Inflammatory macrophage (primary cell): ENCODE measurements at places on chromosomes 3 and 15.

DNA sequence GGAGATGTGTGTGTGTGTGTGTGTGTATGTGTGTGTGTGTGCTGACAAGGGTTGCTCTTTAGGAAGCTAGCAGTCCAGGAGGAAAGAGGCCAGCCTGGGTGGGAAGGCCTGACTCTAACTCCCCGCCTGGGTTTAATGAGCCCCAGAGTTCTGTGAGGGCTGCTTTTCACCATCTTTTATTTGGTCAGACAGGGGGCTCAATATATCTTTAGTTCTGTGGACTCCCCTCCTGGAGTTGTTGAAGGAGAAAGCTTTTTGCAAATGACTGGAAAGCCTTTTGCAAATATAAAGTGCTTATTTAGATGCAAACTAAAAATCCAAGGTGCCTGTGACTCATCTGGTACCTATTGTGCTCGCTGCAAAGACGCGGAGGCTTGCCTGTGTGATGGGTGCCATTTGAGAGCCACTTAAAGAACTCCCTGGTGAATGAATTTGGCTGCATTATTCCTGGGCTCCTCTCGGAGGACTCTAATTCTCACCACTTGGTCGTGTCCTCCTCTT lies 24.5 kb downstream of the DRD3 start:
- no peak for DNase-seq

DNA sequence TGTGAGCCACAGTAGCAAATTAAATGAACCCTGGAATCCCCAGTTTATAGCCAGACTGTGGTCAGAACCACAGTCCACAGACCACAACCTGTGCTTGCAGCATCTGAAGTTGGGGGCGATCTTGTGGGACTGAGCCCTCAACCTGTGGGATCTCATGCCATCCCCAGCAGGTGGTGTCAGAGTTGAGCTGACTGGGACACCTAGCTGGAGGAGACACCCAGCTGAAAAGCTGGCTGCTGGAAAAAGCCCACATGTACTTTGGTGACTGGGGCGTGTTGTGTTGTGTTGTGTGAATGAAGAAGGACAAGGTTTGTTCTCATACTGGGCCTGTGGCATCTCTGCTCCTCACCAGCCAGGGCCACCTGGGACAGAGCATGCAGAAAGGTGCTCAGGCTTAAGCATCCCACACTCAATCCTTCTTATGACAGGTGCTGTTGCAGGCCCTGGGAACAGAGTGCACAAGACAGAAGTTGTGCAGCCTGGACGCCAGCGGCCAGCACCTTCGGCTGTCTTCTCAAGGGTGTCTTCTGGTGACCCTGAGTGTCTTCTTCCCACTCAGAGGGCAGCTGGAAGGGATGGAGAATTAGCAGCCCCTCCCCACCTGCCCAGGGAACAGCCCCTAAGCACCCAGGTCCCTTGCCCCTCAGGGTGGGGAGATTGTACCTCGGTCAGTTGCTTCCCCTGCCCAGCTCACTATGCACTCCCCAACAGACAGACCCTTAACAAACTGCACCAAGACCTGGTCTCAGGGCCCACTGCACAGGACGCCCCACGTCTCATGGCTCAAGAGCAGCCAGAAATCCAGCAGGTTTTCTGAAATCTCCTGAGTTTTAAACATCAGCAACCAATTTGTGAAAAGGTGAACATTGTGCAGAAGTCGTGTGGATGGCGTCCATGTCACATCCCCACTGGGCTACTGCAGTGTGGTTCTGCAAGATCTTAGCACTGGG lies 2.2 kb upstream of the UROC1 start:
- DNase-seq, result no peak

GRCh38 chr3:178325330-178325729 lies 210.9 kb upstream of the KCNMB2 start:
- no peak for DNase-seq

GRCh38 chr3:120145542-120146285 lies 51.5 kb upstream of the GSK3B start:
- DNase-seq, result peak; percentile 40

GRCh38 chr15:39584662-39585388 lies 3.9 kb downstream of the THBS1 start:
- DNase-seq, result no peak

DNA sequence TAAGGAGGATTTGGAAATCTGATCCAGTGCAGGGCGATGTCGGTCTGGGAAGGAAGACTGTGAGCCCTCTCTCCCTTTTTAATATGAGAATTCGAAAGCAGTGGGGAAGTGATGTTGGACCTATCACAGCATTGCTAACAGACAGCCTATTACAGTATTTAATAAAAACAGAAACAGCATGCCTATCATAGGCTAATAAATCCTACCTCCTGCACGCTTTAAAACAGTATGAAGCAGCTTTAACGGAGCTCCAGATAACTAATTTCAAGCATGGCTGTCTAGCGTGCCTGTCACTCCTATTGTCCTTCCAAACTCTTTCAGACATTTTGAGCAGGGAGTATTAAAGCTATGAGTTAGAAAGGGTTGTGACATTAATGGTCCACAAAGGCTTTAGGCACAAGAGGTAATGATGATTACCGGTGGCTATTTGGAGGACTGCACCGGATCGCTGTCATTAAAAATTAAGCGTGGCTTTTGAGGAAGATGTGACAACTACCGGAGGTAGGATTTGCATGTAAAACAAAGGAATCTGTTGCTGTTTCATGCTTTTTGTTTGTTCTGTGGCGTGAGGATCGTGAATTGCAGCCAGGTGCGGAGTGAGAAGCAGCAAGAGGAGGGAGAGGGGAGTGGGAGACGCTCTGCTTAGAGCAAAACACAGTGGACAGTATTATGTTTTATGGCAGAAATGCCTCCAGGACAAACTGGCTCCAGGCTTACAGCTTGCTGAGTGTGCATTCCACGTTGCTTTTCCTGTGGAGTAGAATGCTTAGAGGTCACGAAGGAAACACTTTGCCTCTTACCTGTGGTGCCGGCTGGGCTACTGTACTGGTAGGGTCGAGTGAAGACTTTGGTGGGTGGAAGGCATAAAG lies at the start of gene KCNMB2:
TSS of gene KCNMB2 (plus strand) at position 226 of the 869 bp plus-strand sequence.
- DNase-seq, result no peak

DNA sequence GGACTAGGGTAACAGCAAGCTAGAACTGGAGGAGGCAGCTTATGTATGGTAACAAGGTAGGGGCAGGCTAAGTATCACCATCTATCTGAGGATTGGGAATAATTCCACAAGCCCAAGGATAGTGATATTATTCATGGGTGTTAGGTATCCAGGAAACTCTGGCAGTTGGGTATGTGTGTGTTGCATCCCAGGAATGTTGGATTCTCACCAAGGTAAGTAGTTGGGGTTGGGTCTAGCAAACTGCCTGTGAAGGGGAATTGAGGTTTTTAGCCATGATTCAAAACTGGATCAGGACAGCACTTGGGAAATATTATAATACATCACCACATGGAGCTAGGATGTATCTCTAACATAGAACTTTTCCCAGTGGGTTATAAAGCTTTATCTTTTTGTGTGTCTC lies 626.4 kb upstream of the GOLIM4 start:
- no peak for DNase-seq

DNA sequence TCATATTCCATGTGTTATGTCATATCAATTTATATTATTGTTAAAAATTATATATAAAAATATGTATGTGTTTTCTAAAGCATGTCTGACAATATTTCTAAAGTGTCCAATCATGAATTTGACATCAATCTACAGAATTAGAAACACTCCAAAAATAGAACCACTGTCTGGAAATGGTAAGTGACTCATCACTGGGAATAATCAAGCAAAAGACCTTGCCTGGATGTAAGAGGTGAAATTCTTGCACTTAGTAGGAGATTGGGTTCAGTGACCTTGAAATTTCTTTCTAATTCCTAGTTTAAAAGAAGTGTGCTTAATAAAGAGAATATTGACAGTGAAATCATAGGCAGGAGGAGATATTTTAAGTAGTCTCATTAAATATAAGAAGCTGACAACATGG lies 188.8 kb downstream of the ZNF385D start:
- no peak for DNase-seq

DNA sequence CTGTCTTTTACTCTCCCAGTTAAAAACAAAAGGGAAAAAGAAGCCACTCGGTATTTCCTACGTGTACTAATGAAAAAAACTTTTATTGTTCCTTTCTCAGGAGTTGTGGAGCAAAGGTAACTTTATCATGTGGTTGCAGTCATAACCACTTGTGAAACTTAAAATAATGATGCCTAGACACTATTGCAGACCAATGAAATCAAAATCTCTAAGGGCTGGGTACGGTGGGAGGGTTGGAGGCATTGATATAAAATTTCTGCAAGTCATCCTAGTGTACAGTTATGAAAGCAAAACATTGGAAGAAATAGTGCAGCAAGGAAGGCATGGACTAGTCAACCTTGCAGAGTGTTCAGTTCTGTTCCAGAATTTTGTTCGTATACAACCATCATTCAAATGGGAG lies 808.8 kb downstream of the TUSC7 start:
- DNase-seq, result no peak

GRCh38 chr15:93865586-93865985 lies 365.8 kb upstream of the MCTP2 start:
- DNase-seq, result peak; percentile 61

- DNase-seq, result no peak
Observed at GRCh38 chr15:58676766-58677165, 72.7 kb downstream of the ADAM10 start.

DNA sequence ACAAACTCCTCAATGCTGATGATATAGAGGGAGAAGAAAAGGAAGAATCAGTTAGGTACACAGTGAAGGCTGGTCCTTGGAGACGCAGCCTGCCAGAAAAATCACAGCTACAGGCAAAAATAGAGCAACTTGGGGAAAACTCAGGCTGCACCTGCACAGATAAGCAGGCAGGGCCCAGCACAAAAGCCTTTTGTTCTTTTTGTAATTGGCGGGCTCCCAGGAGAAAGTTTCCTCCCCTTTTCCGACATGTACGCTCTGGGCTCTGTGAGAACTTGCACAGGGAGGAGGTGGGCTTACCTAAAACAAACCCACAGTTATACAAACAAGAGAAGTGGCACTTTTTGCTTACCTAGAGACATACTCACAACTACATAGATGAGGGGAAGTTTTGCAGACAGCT lies 813.4 kb upstream of the EPHA6 start:
- no peak for DNase-seq

GRCh38 chr3:73502609-73503583 lies 121.8 kb downstream of the PDZRN3 start:
- DNase-seq, result peak; percentile 46

DNA sequence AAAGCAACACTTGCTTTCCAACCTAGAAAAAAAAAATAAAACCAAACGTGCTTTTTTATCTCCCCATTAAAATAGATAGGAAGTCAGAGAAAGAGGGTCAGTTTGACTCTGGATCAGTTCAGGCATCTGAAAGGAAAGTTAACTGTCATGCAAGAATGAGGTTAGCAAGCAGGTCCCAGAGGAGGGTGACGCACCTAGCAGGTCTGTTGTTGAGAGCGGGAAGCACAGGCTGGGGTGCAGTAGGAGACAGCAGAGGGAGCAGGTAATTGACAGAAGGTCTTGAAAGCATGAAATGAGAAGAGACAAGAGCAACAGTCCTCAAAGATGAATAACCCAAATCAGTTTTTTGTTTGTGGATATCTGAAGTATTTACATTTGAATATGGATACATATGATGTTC lies 82.5 kb downstream of the ANO10 start:
- no peak for DNase-seq

GRCh38 chr3:153595186-153595815 lies 433.3 kb downstream of the RAP2B start:
- DNase-seq, result peak; percentile 43

- no peak for DNase-seq
Observed at GRCh38 chr3:194870394-194871110, 184.9 kb downstream of the FAM43A start.

GRCh38 chr15:41511331-41511898 lies 2.2 kb downstream of the LTK start:
- no peak for DNase-seq

- DNase-seq, result no peak
Observed at GRCh38 chr3:16060945-16061344, 113.5 kb upstream of the GALNT15 start.

DNA sequence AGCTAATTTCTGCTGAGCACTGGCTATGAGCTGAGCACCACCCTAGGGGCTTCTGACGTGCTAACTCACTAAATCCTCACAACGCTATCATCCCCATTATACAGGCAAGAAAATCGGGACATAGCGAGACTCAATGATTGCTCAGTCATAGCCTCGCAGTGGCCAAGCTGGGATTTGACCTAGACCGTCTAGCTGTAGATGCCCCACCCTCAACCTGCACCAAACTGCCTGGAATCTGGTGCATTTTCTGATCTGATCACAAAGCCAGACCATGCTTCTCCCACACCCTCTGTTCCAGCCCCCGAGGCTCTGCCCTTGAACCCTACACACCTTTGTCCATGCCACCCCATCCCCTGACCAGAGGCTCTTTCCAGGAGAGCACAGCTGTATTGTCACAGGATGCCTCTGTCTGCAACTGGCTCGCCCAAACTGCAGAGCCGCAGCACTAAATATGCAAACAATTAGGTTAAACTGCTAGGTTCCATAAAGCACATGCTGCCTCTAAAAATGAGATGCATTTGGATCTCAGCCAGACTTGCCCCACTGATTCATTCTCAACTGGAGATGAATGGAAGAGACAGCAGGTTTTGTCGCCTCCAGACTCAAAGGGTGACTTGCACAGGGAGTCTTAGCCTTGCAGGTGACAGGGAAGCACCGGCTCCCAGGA lies 95.2 kb downstream of the NUP210 start:
- no peak for DNase-seq

DNA sequence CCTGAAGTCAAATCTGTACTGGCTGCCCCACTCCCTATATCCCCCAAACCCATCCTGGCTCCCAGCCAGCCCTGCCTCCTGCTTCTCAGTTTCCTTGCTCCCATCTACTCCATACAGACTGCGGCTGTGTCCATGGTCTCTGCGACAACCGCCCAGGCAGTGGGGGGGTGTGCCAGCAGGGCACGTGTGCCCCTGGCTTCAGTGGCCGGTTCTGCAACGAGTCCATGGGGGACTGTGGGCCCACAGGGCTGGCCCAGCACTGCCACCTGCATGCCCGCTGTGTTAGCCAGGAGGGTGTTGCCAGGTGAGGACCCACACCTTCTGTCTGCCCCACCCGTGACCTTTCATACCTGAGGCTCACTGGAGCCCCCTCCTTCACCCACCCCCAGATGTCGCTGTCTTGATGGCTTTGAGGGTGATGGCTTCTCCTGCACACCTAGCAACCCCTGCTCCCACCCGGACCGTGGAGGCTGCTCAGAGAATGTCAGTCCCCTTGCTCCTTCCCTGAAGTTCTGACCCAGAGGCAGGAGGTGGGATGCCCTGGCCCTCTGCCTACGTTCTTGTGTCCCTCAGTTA lies 14.7 kb downstream of the STAB1 start:
- no peak for DNase-seq

DNA sequence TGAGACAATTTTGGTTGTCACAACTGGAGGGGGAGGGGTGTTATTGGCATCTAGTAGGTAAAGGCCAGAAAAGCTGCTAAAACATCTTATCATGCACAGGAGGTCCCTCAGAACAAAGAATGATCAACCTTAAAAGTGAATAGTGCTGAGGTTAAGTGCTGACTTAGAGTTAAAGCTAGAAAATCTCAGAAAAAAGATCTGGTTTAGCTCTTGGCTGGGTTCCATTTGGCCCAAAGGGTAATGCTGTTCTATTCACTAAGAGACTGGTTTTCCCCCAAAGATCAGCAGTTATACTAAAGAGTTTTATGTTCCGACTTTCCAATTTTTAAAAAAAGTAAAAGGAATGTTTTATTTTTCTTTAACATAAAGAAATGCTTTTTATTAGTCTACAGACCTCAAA lies 15.6 kb downstream of the DCBLD2 start:
- DNase-seq, result no peak
